Stimulated activated CD8-positive, alpha-beta memory T cell treated with anti-CD3 and anti-CD28 coated beads, Interleukin-4, amount 100 ng/mL, for 4 hours (primary cell): ENCODE measurements at places on chromosomes 3 and 15.

- DNase-seq = no peak
These were observed 37.1 kb upstream of the BOC start for GRCh38 chr3:113174304-113174703.

- no peak for DNase-seq
These were observed 120.6 kb downstream of the CD47 start for GRCh38 chr3:107969994-107970819.

DNA sequence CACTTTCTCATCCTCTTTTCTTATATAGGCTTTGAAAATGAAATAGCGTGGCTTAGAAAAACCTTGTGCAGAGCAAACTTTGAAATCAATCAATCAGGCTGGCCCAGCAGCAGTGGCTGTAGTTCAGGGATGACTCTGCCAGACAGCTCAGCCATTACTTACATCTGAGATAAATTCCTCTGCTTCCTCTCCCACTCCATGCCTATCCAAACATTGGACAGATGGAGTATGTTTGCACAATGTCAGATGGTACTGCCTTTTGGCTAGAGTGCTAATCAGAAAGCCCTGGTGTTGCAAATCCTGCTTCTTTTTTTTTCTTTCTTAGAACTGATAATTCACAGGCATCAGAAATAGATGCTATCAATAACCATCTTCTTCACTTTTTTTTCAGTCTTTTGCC, 1065.1 kb downstream of the AGBL1 start:
- DNase-seq = no peak

DNA sequence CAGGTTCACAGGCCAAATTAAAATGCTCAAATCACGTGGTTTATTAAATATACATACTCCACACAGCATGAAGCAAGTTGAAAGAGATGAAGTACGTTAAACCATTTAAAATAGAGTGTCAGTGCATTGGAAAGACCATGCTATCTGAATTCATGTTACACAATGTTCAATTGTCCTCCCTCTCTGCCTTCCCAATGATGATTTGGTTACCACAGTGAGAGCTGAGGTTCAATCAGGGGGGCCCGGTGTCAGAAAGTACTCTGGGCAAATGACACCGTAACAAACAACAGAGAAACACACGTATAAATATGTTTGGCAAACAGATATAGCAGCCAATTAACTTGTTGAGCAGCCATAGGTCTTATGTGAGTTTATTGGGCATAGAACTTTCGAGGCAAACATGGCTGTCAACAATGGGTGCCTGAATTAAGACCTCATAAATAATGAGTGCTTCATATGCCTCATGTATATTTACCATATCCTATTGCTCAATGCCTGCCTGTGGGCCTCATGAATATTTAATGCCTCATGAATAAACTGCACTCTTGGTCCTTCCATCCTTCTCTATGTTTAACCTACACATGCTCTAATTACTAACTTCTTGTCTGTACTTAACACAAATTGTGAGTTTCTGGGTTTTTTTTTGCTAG, 641.5 kb downstream of the PLOD2 start:
- DNase-seq = no peak

DNA sequence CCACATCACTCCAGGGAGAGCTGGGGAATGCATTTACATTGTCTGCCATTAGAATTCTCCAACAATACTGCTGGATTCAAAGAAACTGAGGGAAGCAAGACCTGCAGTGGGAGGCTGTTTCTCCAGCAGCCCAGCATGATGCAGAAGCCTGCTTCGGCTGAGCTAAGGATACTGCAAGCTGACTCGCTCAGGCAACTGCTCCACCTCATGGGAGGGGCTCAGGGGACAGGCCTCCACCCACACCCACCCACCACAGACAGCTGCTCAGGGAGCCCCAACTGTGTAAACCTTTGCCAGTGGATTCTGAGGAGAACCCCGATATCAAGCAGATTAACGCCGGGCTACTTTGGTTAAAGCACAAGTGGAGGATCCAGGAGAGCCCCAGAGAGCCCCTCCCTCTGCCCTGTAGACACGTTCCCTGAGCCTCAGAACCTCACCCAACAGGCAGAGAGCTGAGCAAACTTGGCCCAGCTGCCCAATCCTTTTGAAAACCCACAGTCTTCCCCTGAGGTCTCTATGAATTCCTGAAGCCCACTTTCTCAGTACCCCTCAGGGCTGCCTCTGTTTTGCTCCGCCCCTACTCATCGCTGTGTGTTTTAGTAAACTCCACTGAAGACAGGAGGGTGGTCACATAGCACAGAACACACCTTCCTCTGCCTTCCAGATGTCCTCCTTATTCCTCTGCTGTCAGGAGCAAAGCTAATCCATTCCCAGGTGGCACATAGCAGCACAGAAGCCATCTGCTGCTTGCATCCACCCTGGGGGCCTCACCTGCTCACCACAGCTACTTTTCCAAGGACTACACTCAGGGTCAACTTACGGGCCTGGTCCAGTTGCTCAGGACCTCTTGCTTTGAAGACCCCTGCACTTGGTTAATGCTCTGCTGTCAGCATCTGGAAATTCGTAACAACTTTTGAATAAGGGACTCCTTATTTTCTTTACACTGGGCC, 269.0 kb downstream of the ABHD5 start:
- no peak for DNase-seq

- no peak for DNase-seq
These were observed 7.3 kb upstream of the TNFSF10 start for GRCh38 chr3:172530566-172530965.

DNA sequence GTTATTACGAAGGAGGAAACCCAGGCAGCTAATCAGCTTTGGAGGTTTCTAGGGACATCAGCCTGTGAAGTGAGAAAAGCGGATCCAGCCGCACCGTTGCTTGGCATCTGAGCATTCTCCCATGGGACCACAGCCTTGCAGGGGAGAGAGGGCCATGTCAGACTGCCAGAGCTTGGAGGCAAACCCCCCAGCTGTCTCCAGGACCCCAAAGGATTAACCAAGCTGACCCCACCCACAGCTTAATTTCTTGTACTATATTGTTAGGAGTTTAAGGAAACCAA, 5.1 kb downstream of the IGDCC3 start:
- DNase-seq = no peak

DNA sequence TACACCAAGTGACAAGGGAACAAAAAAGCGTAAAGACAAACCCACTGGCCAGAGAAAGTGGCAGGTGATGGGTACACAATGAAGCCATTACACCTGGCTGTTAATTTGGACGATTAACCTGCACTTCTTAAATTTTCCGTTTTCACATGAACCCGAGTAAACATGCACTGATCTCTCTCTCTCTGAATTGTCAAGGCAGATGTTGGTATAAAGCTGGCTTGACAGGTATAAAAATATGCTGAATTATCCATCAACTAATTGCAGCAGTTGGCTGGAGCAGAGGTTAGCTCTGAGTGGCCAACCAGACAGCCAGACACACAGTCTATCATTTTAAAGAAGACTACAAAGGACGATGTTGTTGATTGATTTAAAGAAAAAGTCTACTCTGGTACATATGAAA, 561.7 kb upstream of the ALCAM start:
- DNase-seq = no peak

DNA sequence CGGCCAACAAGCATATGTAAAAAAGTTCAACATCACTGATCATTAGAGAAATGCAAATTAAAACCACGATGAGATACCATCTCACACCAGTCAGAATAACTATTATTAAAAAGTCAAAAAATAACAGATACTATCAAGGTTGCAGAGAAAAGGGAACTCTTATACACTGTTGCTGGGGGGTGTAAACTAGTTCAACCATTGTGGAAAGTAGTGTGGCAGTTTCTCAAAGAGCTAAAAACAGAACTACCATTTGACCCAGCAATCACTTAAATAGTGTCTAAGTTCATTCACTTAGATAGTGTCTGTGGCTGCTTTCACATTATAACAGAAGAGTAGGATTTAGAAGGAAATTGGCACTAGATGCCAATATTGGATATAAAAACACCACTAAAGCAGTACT, 49.7 kb downstream of the CGGBP1 start:
- DNase-seq = no peak

DNA sequence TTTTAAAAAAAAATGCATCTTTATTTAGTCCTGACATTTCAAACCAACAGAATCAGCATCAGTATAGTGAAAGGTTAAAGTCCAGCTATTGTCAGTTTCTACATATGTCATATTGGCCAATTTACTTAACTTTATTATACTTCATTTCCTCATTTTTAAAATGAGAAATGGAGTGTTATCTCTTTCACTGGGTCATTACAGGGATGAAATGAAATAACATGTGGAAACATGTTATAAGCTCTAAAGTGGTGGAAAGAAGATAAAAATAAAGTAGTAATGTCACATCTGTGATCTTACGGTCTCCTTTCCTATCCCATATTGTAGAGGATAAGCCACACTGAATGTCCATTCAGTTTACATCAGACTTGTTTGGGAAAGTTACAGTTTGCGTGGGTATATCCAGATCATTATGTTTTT, 780.1 kb downstream of the TUSC7 start:
- DNase-seq = no peak

DNA sequence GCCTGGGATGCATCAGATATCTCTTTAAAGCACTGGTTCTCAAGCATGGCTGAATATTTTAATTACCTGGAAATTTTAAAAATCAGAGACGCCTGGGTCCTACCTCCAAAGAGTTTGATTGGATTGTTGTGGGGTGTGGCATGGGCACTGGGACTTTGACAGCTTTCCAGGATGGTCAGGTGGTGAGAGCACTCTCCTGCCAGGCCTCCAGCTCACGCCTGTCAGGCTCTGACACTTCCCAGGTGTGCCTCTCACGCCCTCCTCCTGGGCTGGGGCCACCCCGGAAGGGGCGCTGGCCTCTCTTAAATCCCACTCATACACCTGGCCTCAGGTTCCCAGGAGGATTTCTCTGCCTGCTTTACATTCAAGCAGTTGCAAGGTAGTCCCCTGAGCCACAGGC, 48.5 kb downstream of the AMOTL2 start:
- DNase-seq = no peak

DNA sequence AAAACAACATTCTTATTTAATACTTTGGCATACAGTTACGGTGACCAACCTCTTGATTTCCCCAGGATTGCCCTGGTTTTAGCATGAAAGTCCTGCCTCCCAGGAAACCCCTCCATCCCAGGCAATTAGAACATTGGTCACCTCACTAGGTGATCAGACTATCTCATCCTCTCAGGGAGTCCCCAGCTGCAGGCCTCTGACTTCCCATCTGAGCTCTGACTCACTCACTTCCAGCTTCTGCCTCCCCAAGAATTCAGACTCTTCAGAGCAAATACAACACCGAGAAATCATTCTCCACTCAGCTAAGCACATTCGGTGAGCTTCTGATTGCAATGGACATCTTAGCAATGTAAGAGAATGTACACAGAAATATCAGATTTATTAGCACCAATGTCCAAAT, 92.4 kb upstream of the HES1 start:
- DNase-seq = no peak

- no peak for DNase-seq
These were observed 354.9 kb upstream of the ADAMTS9 start for GRCh38 chr3:65042675-65043074.

DNA sequence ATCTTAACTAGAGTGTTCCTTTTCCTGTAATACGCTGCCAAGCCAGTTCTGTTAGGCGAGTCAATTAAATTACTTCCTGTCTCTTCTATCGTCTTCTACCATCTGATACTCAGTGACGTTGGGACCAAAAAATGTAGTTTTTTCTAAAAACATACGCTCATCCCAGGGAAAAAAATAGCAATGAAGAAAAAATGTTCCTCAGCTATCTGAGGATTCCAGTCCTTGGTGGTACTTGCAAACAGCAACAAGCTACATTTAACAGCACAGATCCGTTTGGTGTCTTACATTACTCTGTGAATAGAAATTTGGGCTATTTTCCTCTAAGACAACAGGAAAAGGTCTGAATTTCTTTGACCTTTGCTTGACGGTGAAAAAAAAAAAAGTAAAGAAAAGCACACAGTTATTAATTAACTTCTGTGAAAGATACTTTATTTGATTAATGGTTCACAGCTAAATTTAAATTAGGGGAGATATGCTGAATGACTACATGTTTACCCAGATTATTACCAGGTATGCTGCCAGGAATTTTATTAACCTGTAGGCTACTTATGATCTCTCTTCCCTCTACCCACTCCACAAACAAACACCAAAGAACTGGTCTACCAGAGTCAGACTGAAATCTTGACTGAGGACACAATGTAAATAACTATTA, 254.4 kb upstream of the ZPLD1 start:
- no peak for DNase-seq

DNA sequence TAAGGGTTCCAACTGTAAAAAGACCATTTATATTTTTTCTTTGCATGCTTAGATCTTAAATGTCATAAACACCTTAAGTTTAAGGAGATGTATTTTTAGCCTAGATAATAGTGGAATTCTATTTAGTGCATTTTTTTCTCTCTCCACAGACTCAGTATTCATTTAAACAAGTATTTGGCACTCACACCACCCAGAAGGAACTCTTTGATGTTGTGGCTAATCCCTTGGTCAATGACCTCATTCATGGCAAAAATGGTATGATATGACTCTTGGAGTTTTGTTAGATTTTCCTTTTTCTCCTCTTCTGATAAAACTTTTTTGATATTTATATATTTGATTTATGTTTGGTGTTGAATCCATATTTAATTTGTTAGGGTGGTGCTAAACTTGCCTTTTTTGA, 7.3 kb downstream of the KIF23 start:
- DNase-seq = no peak

DNA sequence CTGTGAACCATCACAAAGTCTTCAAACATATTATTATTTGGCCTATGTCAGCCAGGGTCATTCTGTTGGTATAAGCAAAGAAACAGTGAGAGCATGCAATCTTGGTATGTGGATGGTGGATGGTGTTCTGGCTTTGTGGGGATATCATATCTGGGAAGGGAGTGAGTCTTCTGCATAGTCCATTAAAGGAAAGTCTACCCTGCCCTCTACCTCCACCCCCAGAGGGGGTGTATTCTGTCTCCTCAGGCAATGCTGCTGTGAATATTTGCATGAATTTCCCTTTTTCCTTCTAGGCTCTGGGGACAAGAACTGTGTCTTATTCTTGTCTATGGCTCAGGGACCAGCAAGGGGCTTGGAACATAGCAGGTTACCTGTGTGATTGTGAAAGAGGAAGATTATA, 495.8 kb downstream of the PDCD6IP start:
- no peak for DNase-seq

- no peak for DNase-seq
These were observed 13.3 kb downstream of the XRN1 start for GRCh38 chr3:142434503-142434902.

DNA sequence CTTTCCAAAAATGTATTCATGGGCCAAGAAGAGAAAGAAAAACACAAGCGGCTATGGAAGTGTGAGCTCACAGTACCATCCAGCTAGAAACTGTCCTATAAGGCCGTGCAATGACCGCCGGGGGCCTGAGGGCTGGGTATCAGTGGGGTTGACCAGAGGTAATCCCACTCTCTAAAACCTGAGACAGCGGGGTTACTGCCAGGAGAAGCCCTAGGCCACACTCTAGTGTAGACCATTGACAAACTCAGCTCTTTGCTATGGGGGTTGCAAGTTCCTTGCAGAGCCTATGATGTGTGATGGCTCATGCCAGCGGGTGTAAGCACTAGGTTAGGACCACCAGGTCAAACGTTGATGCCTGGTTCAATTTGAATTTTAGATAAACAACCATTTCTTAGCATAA, 25.9 kb upstream of the SLCO2A1 start:
- DNase-seq = no peak

- DNase-seq = no peak
These were observed 296.2 kb downstream of the CHL1 start for GRCh38 chr3:492586-493316.
